ENCODE measurements at places on chromosomes 5 and 9.

DNA sequence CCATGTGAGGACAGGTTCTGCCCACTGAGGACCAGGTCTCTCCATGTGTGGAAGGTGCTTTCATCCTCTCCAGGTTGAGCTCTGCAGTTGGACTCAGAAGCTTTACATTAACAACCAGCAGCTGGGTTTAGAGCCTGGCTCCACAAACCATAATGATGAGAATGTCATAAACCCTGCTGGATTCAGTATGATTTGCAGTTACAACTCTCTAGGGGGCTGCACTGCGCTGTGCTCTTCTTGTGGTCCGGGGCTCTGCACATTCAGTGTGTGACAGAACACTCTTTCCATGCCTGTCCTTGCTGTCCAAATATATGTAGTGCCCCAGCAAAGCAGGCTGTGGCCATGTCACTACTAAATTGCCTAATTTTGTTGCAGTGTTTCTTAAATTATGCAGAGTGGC, 334.3 kb downstream of the ICE1 start:
- no peak for DNase-seq

- no peak for DNase-seq
These were observed 11.8 kb upstream of the TGFBI start for GRCh38 chr5:136016945-136017530.

GRCh38 chr5:108006791-108007190, 336.1 kb upstream of the EFNA5 start:
- DNase-seq: no peak

DNA sequence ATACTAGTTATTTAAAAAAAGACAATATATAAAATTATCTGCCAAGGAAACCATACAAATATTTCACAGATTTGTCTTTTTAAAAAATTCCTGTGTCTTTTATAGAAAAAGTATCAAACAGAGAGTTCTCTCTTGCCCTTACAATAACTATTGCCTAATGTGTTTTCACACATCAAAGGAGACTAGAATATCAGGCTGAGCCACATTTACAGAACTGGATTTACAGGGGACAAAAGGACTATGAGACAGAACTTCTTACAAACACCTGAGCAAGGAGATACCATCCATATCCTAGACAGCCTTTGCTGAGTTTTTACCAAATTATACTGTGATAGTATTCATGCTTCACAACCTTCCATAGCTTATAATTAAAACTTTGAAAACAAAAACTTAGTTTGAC, 34.2 kb downstream of the TMEM245 start:
- no peak for DNase-seq

DNA sequence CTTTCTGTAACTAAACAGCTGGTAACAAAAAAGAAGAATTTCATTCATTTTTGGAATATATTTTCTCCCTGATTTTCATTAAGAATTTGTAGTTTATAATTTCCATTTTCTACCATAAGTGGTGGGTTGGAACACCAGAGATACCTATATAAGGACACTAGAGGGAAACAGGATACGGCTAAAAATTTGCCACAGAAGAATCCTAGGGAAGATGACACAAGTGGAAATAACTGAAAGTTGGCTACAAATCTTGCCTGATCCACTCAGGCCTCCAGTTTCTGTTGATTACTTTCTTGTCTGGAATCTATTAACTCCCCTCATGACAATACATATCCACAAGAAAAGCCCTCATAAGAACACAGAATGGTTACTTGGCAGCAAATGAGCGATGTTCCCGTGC, 46.8 kb downstream of the FREM1 start:
- DNase-seq: no peak

DNA sequence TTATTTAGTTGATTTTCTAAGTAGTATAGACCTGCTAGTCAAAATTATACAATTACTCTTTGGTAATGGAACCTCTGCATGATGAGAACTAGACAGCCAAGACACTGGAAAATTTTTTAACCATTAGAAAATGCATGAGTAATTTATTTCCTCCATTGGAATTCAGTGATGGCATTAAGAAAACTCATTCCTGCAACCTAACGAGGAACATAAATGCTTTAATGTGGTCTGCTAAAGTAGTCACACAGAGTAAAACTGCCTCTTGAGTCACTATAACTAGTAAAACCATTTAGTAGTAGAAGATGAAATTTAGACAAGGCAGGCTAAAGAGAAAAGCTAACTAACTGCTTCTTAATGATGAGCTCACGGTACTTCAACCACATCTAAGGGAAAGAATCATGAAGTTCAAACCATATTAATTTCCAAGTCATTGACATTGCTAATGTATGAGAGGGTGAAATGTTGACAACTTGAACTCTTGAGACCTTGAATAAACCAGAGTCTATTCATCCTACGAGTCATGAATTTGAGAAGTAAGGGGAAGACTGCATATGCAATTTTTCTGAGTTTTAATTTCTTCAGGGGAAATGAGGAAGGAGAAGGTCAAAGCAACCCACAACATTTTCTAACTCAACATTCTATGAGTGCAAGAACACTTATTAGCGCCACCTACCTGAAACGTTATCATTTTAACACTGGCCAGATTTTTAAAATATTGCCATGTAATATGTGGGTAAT, 74.4 kb downstream of the GLIS3 start:
- no peak for DNase-seq

GRCh38 chr5:57774439-57774838, 291.8 kb upstream of the ACTBL2 start:
- no peak for DNase-seq

DNA sequence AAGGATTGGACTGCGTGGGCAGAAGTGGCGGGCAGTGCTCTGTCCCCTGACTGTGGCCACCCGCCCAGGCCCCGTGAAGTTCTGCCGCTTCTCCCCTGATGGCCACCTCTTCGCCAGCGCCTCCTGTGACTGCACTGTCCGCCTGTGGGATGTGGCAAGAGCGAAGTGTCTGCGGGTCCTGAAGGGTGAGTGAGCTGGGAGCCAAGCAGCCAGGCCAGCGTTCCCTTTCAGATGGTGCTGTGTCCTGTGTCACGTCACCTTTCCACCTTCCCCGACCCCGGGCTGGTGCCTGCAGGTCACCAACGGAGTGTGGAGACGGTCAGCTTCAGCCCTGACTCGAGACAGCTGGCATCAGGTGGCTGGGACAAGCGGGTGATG, 2.3 kb downstream of the WDR38 start:
- DNase-seq: no peak

DNA sequence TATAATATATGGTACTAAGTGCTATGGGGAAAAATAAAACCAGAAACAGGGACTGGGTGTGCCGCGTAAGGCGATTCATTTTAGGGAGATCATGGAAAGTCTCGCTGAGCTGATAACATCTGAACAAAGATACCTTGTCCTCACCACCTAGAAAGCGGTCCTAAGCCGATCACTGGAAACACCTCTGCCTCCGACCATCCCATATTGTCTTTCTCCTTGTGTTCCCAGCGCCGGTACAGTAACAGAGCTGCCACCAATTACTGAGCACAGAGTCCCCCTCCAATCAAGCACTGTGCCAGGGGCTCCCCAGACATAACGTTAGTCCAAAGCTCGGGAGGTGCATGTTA, 704 bp downstream of the CCDC112 start:
- no peak for DNase-seq

GRCh38 chr5:139019880-139020279, 144.7 kb upstream of the LRRTM2 start:
- DNase-seq: no peak

DNA sequence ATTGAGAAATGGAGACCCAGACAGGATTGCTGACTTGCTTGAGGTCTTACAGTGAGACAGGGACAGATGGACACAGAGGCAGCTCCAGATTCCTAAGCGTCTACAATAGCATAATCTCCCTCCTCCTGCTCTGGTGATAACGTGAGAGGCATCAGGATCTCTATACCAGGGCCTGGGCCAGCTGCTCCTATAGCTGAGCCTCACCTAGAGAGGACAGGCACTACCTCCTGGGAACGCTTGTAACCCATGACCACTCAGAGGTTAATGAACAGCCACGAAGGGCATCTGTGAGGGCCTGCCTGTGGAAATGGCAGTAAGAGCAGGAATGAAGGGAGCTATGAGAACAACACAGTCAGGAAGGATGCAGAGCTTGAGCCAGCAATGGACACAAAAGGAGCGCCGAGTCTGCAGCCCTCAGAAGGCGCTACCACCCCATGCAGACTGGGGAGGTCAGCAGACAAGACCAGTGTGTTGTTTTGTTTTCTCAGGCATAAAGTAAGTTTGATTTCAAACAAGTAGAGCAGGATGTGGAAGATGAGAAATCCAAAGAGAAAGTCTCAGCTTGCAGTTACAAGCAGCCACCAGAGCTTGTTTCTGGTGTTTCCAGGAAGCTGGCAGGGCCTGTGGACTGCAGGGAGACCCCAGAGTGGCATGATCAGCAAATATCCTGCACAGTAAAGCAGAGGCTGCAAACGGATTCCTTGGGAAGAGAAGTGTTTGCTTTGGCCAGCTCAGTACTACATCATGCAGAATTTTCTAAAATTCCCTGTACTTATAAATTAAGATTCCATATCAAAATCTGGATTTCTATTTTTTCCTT, 17.4 kb downstream of the ANKS6 start:
- no peak for DNase-seq

DNA sequence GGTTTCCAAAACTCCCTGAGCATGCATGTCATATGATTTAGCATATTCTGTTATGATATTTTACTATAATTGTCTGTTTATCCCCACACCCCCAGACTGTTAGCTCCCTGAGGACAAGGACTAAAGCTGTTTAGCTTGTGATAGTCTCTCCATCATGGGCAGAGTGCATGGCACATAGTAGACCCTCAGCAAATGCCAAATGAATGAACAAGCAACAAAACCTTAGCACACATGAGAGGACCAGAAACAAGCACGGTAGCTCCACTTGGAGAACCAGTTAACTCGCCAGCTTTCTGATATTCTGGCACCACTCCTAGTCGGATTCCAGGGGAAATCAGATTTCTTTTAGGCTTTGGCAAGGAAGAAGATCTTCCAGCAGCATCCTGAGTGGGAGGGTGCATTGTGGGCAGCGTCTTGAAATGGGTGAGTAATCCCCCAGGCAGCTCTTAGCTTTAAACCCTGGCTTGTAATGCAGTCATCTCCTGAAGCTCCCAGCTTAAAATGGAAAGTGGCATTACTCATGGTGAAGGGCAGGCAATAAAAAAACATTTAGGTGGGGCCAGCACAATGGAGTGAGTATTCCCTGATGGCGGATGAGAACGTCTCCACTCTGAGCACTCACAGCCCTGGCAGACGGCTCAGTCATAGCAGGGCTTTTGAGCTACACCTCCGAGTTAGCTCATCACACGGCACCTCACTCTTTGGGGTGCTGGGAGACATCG, 41.1 kb downstream of the FGF1 start:
- DNase-seq: no peak

GRCh38 chr9:14231196-14231990, 82.5 kb downstream of the NFIB start:
- no peak for DNase-seq

Data from CD4-positive, CD25-positive, alpha-beta regulatory T cell (primary cell).